ENCODE measurements at places on chromosomes 11 and 22.

DNA sequence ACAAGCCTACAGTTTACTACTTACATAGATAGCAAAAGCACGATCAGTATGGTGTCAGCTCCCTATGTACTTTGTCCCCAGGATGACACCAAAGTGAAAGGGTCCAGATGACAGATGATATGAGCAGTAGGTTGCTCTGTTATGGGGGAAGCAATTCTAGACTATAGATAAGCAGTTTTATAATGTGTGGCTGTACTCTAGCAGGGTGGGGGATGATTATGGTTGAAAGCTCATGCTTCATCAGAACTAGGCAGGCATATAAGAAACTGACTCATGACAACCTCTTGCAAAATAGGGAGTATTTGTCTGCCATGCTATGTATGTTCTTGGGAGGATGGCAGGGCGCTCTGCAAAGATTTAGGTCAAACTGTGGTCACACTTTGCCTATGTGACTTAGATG lies 158.2 kb upstream of the ZBED5 start:
- no peak for DNase-seq

DNA sequence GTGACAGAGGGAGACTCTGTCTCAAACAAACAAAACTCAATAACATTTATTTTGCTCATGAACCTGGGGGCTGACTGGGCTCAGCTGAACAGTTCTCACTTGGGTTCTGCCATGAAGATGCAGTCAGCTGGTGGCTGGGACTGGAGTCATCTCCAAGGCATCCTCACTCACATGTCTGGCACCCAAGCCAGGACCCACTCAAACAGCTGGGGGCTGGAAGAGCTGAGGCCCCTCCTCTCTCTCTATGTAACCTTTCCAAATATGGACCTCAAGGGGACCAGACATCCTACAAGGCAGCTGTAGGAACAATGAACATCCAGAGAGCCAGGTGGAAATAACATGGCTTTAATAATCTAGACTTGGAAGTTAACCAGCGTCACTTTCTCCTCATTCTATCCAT lies 16.8 kb downstream of the HSPA8 start:
- DNase-seq, result no peak

DNA sequence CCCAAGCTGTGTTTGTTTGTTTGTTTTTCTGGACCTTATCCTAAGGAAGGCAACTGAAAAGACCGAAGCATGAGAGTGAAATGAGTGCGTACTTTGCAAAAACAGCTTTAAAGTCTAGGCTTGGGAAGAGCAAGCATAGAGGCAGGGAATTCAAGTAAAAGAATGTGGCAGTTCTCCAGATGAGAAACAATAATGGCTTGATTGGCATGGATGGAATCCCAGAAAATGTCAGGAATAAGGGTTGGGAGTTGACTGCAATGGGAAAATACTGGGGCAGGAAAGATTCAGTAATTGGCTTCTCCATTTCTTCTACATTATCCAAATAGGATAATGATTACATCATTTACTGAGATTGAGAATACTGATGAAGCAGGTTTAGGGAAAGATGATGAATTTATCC lies 17.5 kb downstream of the SAAL1 start:
- DNase-seq, result no peak

GRCh38 chr22:30285176-30285845 lies 4.0 kb downstream of the CASTOR1 start:
- DNase-seq, result no peak

- DNase-seq, result no peak
These were observed 52.1 kb upstream of the WNT7B start for GRCh38 chr22:46029036-46029435.

GRCh38 chr11:120893440-120894201 lies 130.3 kb upstream of the TBCEL start:
- DNase-seq, result no peak

- DNase-seq, result no peak
These were observed 6.6 kb downstream of the ARHGAP8 start for GRCh38 chr22:44759001-44759400.

- DNase-seq, result no peak
These were observed 24.5 kb downstream of the ST14 start for GRCh38 chr11:130183878-130184610.

DNA sequence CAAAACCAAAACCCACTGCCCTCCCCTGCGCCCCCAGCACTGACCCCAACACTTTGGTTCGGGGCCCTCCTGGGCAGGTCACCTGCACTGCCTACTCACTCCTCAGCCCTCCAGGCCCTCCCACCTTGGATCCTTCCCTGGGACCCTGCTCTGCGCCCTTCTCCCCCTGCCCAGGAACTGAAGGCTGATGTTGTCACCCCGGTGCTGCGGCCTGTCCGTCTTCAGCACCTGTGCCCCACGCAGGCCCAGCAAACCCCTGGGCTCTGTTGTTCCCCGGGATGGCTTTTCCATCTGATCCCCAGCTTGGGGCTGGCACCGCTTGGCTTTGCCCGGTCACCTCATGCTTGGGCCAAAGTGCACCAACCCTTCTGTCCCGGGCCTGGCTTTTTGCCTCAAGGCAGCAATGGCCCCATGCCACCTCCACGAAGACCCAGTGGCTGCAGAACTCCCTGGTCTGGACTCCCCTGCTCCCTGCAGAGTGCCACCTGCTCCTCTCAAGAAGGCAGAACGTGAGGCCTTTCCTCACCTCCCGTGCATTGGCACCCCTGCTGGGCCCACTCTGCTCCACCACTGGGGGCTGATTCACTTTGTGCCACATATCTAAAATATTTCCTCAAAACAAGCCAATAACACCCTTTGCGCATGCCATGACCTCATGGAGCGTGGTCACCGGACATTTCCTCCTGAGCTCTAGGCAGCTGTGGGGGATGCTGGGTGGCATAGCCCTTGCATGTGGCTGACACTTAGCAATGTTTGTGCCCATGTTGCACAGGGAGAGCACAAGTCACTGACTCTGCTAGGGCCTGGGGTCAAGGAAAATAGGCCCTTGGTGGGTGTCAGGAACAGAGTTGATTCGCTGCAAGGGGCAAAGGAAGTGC lies 8.8 kb downstream of the PPM1F start:
- DNase-seq, result no peak

GRCh38 chr22:19674129-19674928 lies 40.0 kb upstream of the SEPTIN5 start:
- DNase-seq, result no peak

DNA sequence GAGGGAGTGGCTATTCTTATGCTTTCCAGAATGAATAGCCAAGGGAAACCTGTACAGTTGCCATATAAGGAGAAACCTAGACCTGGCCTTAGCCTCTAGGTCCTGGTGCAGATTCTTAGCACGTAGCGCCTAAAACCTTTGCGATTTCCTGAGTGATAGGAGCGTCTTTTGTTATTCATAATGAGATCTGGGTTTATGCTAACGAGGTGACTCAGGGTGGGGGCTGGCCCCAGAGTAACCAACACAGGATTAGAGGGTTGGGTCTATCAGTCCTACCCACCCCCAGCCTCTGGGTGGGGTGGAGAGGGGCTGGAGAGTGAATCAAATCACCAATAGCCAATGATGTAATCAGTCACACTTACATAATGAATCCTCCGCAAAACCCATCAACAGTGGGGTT lies 73.4 kb upstream of the PARVG start:
- no peak for DNase-seq

GRCh38 chr11:125156346-125157117 lies 8.0 kb upstream of the PKNOX2 start:
- no peak for DNase-seq

DNA sequence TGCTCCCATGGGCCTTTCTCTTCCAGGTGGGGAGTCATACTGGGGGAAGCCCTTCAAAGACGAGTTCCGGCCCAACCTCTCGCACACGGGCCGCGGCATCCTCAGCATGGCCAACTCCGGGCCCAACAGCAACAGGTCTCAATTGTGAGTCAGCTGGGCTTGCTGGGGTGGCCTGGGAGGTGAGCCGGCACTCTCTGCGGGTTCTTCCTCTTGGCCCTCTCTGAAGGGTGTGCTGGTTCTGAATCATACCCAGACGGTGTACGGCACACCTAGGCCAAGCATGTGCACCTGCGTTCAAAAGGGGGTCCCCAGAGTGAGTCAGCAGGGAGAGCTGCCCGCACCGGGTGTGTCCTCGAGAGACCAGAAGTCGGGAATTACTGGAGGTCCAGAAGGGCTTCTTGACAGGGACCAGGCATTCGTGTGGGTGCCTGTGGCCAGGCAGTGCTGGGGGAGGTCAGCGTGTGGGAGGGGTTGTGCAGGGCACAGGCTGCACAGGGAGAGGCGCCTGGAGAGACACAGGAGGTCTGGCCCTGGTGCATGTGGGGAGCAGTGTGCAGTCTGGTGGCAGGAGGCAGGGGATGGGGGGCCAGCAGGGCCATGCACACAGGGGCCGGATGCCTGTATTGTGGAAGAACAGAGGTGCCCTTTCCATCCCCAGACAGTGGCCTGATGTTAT lies 23.0 kb downstream of the PPIL2 start:
- no peak for DNase-seq

DNA sequence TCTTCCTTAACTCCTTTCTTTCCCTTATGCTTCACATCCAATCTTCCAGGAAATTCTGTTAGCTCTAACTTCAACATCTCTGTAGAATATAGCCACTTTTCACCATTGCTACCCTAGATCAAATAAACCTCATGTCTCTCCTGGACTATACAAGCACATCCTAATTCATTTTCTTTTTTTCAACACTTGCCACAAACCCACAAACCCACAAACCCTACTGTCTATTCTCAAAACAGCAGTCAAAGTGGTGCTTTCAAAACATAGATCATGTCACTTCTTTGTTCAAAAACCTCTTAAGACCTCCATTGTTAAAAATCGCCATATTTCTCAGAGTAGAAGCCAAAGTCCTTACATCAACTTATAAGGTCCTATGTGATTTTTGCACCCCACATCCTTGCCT lies 94.3 kb downstream of the PIWIL4 start:
- DNase-seq, result no peak

- no peak for DNase-seq
These were observed 205.6 kb downstream of the MAML2 start for GRCh38 chr11:96137373-96137772.

DNA sequence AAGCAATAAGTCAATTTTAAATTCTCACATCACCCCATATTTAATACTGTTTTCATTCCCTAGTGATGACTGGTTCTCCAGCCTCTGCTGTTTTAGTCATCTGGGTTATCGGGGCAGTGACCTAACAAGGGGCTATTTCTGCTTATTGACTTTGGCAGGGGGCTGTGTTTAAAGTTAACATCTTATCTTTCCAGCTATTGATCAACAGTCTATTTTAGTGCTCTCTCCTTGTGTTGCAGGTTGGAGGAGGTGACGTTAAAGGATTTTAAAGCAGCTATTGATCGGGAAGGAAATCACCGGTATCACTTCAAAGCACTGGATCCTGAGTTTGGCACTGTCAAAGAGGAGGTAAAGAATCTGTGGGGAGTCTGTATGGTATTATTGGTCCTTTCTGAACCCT lies 7.7 kb upstream of the DLAT start:
- DNase-seq, result no peak

DNA sequence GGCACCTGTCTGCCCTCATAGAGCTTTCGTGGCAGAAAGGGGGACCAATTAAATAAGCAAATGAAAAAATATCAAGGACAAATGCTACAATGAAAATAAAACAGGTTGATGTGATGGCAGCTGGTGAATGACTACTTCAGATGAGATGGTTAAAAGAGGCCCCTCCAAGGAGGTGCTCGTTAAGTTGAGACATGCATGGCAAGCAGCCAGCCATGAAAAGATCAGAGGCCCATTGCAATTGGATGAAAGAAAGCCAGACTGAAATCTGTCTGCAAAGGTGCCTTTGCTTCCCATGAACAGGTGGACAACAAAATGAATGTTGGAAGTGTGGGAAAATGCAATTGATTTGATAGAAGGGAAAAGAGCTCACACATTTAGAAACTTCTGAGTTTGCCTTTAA lies 848 bp upstream of the TRPC6 start:
- DNase-seq, result no peak

- no peak for DNase-seq
These were observed 5.4 kb upstream of the POU2AF1 start for GRCh38 chr11:111384494-111384893.

GRCh38 chr11:69040581-69041260 lies 8.0 kb upstream of the TPCN2 start:
- no peak for DNase-seq

DNA sequence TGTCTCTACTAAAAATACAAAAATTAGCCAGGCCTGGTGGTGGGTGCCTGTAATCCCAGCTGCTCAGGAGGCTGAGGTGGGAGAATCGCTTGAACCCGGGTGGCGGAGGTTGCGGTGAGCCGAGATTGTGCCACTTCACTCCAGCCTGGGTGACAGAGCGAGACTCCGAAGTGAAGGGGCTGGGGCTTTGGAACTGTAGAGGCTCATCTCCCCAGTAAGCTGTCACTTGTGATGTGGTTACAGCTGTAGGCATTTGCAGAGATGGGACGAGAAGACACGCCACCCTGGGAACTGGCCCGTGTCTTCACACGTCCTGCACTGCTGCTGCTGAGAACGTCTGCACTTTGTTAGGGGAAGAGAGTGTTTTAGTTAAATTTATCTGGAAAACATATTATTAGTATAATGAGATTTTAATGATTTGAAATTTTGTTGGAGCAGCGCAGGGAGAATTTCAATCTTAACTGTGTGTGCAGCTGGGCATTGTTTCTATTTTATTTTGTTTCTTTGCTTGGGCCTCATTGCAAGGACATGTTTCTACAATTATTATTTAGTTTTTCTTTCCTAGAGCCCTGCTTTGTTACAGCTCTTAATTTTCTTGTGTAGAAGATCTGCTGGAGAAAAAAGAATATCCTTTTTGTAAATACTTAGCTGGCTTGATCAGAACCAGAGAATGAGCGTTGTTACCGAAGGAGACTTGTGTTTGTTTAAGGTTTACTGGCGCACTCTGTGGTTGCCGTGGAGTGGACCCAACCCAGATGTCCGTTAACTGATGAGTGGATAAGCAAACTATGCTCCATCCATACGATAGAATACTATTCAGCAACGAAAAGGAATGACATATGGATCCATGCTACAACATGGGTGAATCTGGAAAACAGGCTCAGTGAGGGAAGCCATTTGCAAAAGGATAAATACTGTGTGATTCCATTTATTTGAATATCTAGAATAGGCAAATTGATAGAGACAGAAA lies 18.4 kb downstream of the PARVB start:
- DNase-seq, result no peak

GRCh38 chr11:125425601-125426000 lies 70.5 kb downstream of the FEZ1 start:
- no peak for DNase-seq

- DNase-seq, result no peak
These were observed 123.0 kb downstream of the TRIM44 start for GRCh38 chr11:35785287-35786167.

DNA sequence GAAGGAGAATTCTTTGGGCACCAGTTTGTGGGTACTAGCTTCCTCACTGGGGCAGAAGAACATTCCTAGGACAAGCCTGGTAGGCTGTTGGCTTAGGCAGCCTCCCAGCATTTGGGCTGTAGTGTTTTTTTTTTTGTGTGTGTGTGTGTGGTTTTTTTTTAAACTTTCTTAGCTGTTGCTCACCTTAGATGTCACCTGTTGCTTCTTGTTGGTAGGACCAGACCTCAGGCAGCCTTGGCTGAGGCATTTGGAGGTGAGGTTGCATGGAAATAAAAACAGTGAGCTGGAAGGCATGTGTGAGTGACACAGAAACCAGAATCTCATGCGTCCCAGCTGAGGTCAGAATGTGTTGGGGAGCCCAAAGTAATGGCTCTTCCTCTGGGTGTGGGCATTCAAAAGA lies 21.3 kb downstream of the AMPD3 start:
- no peak for DNase-seq

GRCh38 chr11:114250993-114251814 lies 45.0 kb upstream of the NNMT start:
- DNase-seq, result no peak
